ENCODE measurements at places on chromosomes 6 and 20.

DNA sequence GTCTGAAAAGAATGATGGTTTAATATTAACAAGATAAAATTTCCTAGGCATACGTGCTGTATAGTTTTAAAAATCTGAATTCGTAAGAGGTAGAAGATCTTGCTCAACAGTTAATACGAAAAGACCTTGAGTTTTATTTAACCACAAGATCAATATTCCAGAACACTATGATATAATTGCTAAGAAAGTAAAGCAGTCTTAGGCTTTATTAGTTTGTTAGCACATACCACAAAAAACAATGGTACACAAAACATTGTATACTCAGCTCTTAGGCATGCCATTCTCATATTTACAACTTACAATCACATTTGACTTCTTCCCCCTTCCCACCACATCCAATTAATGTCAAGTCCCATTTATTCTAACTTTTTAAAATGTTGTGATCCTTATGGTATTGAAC lies 24.4 kb upstream of the STXBP5 start:
- DNase-seq, result no peak

GRCh38 chr6:31969712-31970603 lies 2.0 kb downstream of the DXO start:
- DNase-seq, result no peak

GRCh38 chr6:167789358-167789757 lies 37.4 kb upstream of the AFDN start:
- DNase-seq, result no peak

GRCh38 chr20:1467355-1468116 lies 887 bp upstream of the NSFL1C start:
- DNase-seq, result no peak

DNA sequence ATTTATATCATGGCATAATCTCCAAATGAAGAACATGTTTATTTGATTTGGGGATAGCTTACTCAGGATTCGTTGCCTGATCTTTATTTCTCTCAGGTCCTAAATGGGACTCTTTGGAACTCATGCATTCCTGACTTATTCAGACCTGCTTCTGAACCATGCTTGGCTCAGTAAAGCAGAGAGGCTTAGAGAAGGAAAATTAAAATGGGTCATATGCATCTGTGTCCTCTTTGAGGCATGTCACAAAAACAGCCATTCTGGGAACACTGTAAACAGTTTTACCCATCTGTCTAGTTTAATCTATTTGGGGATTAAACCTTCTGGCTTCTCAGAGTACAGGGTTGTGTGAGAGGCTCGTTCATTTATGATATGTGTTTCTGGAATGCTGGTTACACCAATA lies 1017.3 kb downstream of the KIF16B start:
- no peak for DNase-seq

- peak; percentile 8 for DNase-seq
Measured at GRCh38 chr20:37564388-37565133, 36.9 kb upstream of the BLCAP start.

DNA sequence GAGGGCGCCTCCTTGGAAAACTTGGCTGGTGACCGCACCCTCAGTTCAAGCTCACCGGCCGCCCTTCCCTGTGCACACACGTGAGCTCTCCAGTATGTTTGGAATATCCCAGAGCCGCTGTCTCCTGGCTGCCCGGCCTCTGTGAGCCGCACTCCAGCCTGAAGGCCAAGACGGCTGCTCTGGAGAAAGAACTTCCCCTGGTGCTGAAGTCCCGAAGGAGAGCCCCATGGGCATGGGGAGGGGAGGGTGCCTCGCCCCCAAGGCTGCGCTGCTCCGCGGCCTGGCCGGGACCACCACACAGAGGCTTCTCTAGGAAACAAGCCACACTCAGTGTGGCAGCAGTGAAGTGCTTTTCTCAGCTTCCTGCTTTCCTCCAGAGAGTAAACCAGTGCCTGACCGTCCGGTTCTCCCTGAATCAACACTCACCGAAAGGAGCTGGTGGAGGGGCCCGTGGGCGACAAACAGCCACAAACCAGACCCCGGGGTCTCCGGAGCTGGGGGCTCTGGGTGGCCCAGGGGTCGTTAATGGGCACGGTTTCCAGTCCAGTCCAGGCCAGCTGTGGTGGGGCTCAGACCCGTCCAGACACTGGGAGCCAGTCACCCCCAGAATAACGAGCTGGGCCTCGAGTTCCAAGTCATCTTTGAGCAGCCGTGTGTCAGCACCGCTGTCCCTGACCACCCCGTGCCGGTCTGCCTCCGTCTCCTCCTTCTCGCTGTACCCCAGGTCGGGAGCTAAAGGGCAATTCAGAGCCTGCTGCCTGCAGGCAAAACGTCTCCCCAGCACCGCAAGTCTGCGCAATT lies 87.4 kb upstream of the BHLHE23 start:
- DNase-seq, result no peak

GRCh38 chr6:33962246-33963027 lies 158.6 kb upstream of the MLN start:
- DNase-seq, result no peak

- no peak for DNase-seq
Measured at GRCh38 chr6:20119485-20119884, 92.8 kb downstream of the MBOAT1 start.

DNA sequence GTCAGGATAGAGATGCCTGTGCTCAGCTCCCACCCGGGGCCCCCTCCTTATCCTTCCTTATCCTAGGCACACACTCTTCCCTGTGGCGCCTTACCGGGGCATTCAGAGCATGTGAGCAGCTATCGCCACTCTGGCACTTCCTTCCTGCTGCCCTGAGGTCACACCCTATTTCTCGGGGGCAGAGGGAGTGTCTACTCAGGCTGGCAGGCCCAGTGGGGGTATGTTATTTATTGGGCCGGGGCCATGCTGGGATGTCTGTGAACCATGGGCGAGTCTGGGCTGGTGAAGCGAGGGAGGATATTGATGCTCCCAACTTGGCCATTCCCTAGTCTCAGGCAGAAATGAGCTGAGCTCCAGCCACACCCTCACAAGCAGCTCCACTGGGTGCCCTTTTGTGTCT lies 3.9 kb upstream of the LY6G6D start:
- DNase-seq, result no peak

- no peak for DNase-seq
Measured at GRCh38 chr20:47917549-47918070, 132.3 kb upstream of the SULF2 start.

- no peak for DNase-seq
Measured at GRCh38 chr20:32462900-32463641, 104.9 kb downstream of the ASXL1 start.

GRCh38 chr6:137102050-137102848 lies 57.5 kb upstream of the IL20RA start:
- no peak for DNase-seq

DNA sequence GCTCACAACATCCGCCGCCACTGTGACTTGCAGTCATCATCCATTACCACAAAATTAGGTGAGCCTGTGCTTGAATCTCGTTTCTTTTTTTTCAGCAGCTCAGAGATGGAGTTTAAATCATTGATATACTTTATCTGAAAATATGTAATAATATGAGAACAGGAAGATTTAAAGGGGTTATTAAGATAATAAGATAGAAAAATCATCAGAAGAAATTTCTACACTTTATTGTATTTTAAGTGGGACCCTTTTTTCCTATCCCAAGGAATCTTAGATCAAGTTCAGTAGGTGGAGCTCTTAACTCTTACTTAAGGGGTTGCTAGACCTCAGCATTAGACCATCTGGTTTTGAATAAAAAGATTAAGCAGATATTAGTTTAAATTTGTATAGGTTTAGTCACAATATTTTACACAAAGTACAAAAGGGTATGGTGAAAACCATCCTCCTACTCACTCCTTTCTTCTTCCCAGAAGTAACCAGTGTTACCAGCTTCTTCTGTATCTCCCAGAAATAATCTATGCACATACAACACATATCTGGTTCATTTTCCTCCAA lies 9.4 kb upstream of the NCOA7 start:
- DNase-seq, result no peak

Measured in stimulated activated CD8-positive, alpha-beta memory T cell treated with anti-CD3 and anti-CD28 coated beads, Interleukin-12 subunit alpha, Interleukin-12 subunit beta, amount 100 ng/mL, for 4 hours (primary cell).